ENCODE measurements at places on chromosomes 5 and 9. TPM values are rescaled to one million over a fixed set of nuclear protein-coding genes. Genes with fewer than 3 reads are reported as not detected.

DNA sequence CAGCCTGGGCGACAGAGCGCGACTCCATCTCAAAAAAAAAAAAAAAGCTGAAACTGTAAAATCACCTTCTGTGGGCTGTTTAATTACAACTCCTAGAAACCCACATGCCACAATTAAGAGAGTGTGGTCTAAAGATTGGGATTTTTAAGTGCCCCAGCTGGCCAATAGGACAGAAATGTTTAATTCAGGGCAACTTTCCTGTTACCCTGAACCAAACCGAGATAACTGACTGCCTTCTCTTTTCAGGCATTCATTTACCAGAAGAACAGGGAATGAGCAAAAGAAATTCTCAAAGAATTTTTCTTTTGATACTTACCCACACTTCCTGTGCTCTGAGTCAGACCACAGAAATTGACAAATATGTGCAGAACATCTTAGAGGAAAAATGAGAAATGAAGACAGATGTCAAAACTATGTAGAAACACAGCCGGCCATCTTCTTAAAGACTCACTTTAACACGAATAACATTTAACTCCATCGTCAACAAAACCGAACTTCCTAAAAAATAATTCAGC, 221.3 kb upstream of the DAPK1 start:
- DNase-seq, result no peak

DNA sequence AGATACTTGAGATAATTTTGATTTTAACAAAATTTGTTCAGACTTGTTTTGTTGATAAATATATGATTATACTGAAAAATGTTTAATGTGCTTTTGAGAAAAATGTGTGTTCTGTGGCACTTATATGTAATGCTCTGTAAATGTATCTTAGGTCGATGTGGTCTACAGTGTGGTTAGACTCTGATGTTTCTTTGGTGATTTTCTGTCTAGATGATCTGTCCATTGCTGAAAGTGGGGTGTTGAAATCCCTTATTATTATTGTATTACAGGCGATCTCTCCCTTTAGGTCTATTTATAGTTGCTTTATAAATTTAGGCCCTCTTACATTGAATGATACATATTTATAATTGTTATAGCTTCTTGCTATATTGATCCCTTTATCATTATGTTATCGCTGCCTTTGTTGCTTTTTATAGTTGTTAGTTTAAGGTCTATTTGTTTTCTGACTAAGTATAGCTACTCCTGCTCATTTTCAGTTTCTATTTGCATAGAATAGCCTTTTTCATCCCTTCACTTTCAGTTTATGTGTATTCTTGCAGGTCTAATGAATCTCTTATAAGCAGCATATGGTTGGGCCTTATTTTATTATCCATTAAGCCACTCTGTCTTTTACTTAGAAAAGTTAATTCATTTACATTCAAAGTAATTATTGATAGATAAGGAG, 124.3 kb downstream of the MRPS30 start:
- no peak for DNase-seq

- DNase-seq, result no peak
These were observed 249.4 kb upstream of the IRX1 start for GRCh38 chr5:3346111-3346820.

- DNase-seq, result no peak
These were observed 354.0 kb downstream of the NPR3 start for GRCh38 chr5:33065131-33065530.

GRCh38 chr5:58263296-58263695, 196.6 kb downstream of the PLK2 start:
- DNase-seq, result no peak

GRCh38 chr5:91018712-91019371, 364.3 kb downstream of the ARRDC3 start:
- no peak for DNase-seq

GRCh38 chr9:95710446-95710845, 165.0 kb upstream of the ERCC6L2 start:
- DNase-seq, result no peak

- DNase-seq, result no peak
These were observed 95.0 kb downstream of the CFAP90 start for GRCh38 chr5:7755958-7756357.

- no peak for DNase-seq
These were observed 76.9 kb upstream of the IL17B start for GRCh38 chr5:149455889-149456409.

GRCh38 chr5:87536365-87536764, 123.6 kb upstream of the CCNH start:
- no peak for DNase-seq

DNA sequence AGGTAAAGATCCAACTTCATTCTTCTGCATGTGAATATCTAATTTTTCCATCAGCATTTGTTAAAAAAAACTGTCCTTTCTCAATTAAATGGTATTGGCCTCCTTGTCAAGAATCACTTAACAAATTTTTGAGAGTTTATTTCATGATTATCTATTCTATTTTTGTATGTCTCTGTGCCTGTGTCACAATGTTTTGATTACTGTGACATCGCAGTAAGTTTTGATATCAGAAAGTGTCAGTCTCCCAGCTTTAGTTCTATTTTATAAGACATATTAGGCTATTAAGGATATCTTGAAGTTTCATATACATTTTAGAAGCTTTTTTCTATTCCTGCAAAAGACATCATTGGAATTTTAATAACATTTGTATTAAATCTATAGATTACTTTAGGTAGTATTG, 33.6 kb downstream of the GABRA6 start:
- DNase-seq, result no peak

- no peak for DNase-seq
These were observed 98.4 kb downstream of the MED27 start for GRCh38 chr9:131981116-131981776.

DNA sequence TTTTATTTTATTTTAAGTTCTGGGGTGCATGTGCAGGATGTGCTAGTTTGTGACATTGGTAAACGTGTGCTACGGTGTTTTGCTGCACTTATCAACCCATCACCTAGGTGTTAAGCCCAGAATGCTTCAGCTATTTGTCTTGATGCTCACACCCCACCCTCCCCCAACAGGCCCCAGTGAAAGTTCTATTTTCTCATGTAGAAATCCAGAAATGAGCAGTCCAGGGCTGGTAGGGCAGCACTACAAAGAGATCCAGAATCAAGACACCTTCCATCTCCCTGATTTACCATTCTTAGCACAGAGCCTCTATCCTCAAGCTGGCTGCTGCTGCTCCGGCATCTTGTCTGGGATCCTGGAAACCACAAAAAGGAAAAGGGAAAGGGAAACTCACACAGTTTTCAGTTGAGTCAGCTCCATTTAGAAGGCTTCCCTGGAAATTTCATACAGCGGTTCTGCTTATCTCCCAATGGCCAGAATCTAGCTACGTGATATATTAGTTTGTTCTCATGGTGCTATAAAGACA, 85.4 kb upstream of the SMARCA2 start:
- DNase-seq, result no peak

- DNase-seq, result no peak
These were observed 670 bp upstream of the KIF2A start for GRCh38 chr5:62305358-62305714.

DNA sequence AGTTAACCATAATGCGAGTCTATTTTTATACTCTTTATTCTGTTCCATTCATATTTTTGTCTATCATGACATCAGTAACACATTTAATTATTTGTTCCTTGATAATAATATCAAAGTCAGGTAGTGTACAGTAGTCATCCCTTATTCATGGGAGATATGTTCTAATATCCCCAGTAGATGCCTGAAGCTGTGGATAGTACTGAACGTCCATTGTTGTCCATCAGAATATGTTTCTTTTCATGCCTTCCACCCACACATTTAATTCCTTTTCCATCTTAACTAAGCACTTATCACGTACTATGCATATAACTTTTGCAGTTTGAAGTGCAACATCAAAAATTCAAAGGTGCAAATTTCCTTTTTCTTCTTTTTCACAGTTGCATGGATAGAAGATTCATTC, 53.6 kb downstream of the FER start:
- no peak for DNase-seq

DNA sequence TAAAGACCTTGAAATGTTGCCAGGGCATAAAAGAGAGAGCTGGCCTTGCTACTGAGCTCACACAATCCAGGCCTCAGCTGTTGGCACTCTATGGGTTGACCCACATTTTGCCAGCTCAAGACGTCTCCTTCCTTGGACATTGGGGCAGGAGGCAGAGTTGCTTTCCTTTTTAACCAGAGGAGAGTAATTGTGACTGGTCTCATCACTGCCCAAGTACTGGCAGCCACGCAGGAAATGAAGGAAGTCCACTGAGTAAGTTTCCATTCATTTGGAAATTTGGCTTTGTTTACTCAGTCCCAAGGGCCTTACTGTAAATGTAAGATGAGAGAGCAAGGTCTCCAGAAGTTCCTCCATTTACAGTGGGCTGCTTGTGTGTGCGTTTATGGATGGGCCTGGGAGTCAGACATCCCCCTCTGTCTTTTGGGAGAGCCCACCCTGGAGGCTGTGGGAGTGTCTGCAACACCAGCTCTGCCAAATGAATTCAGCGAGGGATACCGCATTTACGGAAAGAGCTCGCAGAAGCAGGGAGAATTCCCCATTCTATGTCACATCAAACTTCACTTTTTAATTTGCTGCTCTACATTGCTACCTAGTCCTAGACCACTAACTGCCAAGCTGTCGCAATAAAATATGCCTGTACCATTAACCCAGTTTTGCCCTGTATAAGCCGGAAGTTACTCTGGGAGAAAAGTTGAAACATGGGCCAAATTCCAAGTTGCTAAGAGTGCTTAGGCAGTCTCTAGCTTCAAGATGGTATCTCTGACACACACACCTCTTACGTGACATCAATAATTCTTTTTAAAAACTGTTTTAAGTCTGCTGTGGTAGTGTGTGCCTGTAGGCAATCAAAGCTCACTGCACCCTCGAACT, 24.5 kb upstream of the PDZD2 start:
- no peak for DNase-seq

GRCh38 chr5:160471761-160472160, 50.1 kb downstream of the PTTG1 start:
- DNase-seq, result no peak

- no peak for DNase-seq
These were observed 54.6 kb downstream of the MEGF9 start for GRCh38 chr9:120659676-120660075.

DNA sequence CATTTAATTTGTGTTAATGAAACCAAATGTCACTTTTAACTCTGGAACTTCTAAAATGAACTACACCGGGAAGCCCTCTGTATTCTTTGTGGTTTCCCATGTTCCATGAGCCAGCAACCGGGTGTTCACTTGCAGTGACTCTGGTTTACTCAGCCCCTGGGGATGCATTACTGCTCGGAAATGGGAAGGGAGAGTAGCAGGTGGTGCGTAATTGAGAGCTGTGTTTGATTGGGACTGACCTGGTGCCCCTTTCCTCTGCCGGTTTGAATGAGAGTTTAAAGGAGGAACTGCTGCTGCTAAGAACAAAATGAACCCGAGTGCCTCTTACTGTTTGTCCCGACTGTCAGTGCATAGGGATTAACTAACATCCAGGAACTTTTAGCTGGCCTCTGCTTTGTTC, 100.1 kb upstream of the DHFR start:
- DNase-seq, result no peak

DNA sequence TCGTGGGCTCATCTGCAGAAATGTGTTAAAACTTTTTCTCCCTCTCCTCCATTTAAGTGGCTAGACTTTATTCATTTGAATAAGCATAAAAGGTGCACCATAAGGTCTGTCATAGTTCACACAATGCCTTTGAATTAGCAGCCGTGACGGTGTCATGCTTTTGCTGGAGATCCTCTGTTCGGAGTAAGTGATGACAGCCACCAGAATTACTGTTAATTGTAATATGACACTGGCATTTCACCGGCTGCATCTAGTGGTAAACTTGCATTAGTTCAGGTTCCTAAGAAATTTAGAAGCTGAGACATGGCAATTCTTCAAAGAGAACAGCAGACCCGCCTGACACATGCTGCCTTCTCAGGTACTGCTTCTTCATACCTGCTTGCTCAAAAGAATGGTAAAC, 241.7 kb downstream of the EBF1 start:
- no peak for DNase-seq

DNA sequence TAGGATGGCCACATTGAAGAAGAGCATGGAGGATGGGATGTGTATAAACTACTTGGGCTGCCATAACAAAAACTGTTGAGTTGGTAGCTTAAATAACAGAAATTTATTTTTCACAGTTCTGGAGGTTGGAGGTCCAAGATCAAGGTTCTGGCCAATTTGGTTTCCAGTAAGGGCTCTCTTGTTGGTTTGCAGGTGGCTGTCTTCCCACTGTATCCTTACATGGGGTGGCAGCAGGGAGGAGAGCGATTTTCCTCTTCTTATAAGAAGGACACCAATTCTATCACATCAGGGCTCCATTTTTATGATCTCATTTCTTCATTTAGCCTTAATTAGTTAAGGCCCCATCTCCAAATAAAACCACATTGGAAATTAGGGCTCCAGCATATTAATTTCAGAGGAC, 465.7 kb downstream of the GADD45G start:
- DNase-seq, result no peak

- DNase-seq, result no peak
These were observed 159.5 kb downstream of the GABRG2 start for GRCh38 chr5:162227075-162227474.

- DNase-seq, result no peak
These were observed 47.8 kb downstream of the ERGIC1 start for GRCh38 chr5:172881691-172882370.

The SLC36A3 gene
- total RNA-seq, result not detected

The ANXA1 gene
- 17.8 TPM for total RNA-seq

The PIP5KL1 gene
- total RNA-seq, result 3.5 TPM

The ARHGEF39 gene
- total RNA-seq, result 1.3 TPM

The INSL6 gene
- total RNA-seq, result not detected

The TRPM3 gene
- total RNA-seq, result 49.7 TPM

The ACOT12 gene
- 2.4 TPM for total RNA-seq

The FAM221B gene
- total RNA-seq, result not detected

The IL3 gene
- not detected for total RNA-seq

The OLFML2A gene
- 5.4 TPM for total RNA-seq

The SLC31A1 gene
- 9.5 TPM for total RNA-seq

The PCDHGB6 gene
- total RNA-seq, result 21.7 TPM
